Activated CD4-positive, alpha-beta T cell treated with anti-CD3 and anti-CD28 coated beads, Interleukin-2, Interleukin-4, amounts not matched to agents 100 ng/mL and 50 ng/mL, durations not matched to agents 16 hours and 8 hours (primary cell): ENCODE measurements at places on chromosomes 11 and 22.
A peak's percentile ranks its signal among the peaks of the same experiment; 100 is the strongest.

GRCh38 chr11:33606762-33607161 is 93.9 kb downstream of the C11orf91 start:
- DNase-seq, result no peak

- DNase-seq, result no peak
Measured at GRCh38 chr11:99934008-99934407, 753.1 kb upstream of the ARHGAP42 start.

DNA sequence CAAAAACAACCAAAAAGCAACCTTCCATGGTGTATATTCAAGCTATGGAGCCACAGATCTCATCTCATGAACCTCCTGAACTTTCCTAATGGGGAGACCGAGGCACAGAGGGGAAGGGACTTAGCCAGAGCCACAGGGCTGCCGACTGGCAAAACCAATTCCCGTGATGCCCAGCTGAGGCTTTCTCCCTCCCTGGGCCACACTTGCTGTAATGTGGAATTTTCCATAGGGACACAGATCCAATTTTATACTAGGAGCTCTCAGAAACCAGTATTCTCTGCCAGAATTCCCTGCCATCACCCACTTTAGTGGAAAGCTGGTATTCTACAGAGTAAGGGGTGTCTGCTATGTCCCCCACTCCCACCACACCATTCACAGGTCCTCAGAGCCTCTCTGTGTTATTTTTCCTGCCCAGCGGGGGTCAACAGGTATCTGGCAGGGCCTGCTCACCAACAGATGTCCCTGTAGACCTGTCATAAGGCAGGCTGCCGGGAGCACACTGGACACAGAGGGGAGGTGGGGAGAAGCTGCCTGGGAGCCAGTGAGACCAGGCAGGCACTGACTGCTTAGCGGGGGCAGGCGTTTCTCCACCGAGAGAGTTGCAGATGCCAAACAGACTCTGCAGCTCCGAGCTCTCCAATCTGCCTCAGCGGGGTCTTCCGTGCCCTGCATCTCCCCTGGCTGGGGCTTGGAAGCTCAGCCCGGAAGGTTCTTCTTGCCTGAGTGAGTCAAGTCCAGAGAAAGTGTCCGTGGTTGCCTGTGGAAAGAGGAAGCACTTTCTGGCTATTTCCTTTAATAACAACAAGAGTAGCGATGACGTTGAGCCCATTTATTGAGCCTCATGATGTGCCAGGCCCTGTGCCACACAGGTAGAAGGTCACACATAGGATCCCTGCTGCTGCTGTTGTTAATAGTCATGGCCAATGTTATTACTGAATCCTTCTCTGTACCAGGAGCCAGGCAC is 26.3 kb downstream of the RPS6KA4 start:
- DNase-seq, result no peak

- DNase-seq, result no peak
Measured at GRCh38 chr11:13247606-13248296, 29.8 kb upstream of the BMAL1 start.

GRCh38 chr11:36090356-36091109 is 146.7 kb downstream of the LDLRAD3 start:
- DNase-seq, result no peak

DNA sequence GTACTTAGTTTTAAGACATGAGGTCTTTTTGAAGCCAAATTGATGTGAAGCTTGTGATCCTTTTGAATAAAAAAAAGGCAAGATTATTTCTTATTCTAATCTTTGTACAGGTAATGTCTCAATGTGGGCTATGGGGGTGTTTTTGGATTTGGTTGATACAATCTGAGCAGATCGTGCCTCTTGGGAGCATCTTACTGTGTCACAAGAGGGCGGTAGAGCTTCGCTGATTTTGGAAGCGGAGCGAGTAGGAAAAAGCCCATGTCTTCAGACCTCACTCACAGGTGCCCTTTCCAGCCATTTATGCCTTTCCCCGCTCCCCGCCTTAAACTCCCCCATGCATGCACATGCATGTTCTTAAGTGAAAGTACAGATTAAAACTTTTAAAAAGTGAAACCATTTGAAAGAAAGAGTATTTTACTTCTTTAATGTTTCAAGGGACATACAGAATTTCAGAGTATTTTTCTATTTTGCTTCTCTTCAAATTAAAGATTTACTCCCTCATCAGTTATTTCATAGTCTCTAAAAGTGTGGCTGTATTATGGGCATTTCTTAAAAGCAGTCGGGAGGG is 18.8 kb downstream of the DDX25 start:
- peak; percentile 63 for DNase-seq

DNA sequence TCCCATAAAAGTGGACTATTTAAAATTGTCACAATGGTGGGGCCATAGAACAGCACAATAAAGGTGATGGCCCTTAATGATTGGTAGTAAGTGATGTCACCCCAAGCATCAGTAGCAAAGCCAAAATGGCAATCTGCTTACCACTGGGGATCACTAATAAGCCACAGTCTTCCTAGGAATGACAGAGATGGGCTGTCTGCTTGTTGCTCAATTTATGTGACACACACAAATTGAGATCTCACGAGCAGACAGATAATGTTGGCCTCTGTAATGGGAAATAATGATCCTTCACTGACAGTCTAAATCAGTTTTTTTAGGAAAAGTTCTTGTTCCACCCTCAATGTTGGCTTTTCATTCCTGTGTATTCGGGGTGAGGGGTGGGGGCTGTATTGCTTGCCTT is 515.1 kb downstream of the BRD1 start:
- DNase-seq, result no peak
